Activated CD8-positive, alpha-beta memory T cell treated with anti-CD3 and anti-CD28 coated beads, Interleukin-2, amount 10 ng/mL, durations not matched to agents 7 days and 5 days (primary cell): ENCODE measurements at places on chromosomes 3 and 15.

DNA sequence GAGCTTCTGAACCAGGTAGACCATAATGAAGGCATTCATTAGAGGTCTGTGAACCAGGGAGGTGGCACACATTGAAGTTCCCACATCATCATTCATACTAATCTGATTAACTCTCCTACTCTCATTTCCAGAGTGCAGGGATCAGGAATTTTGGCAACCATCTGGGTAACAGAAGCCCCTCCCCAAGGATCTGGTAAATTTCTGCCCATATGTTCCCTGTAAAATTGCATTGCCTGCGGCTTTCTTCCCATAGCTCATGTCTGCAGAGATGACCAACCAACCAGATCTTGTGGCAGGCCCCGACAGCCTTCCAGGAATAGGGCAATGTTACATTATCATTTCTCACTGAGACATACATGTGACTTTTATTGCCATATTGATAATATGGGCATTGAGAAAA lies 111.4 kb upstream of the CHL1 start:
- H3K4me3 ChIP-seq: no peak overlapping the region
- no peak for DNase-seq
- no peaks in the 10 kb centered on the region for H3K4me1 ChIP-seq
- H3K27me3 ChIP-seq: no peaks in the 10 kb centered on the region

DNA sequence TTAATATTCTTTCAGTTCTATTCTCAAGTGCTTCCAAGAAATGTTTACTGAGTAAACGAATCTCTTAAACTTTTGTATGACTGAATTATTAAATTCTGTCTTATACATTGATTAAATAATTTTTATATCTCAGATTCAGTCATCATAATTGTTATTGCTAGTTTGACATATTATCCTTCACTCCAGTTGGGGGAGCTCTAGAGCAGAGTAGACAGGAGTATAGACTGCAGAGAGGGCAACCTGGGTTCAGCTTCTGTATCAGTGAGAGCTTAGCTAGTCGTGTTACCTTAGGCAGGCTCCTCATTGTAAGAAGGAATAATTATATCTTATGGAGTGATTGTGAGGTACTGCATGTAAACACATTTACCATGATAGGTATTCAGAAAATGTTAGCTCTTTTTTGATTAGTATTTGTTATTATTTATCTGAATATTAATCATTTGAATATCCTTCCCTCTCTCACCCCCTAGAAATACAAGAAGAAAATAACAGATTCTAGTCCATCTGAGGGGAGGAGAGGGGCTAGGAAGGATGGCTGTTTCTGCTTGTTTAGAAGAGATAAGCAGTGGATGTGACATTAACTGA lies 31.0 kb upstream of the ZCWPW2 start:
- H3K4me1 ChIP-seq: peaks cover 27% of the 10 kb centered on the region
- H3K36me3 ChIP-seq: peaks cover 27% of the 10 kb centered on the region
- H3K4me3 ChIP-seq: no peak overlapping the region
- DNase-seq: peak; percentile 50
- no peak overlapping the region for H3K27ac ChIP-seq

DNA sequence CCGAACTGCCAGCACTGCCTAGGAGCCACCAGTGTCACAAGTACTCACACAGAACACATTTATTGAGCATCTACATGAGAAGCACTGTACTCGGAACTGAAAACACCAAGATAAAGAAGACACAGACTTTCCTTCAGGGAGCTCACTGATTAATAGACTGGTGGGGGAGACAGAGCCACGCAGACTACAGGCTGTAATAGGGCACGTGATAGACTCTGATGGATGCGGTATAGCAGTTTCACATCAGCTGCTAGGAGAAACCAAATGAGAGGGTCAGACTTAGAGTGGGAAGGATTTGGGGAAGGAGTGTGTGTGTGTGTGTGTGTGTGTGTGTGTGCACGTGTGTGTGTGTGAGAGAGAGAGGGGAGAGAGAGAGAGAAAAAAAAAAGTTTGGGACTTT lies 12.1 kb downstream of the EPHB1 start:
- peaks cover 59% of the 10 kb centered on the region for H3K27me3 ChIP-seq
- DNase-seq: no peak
- peaks cover 8% of the 10 kb centered on the region for H3K36me3 ChIP-seq

DNA sequence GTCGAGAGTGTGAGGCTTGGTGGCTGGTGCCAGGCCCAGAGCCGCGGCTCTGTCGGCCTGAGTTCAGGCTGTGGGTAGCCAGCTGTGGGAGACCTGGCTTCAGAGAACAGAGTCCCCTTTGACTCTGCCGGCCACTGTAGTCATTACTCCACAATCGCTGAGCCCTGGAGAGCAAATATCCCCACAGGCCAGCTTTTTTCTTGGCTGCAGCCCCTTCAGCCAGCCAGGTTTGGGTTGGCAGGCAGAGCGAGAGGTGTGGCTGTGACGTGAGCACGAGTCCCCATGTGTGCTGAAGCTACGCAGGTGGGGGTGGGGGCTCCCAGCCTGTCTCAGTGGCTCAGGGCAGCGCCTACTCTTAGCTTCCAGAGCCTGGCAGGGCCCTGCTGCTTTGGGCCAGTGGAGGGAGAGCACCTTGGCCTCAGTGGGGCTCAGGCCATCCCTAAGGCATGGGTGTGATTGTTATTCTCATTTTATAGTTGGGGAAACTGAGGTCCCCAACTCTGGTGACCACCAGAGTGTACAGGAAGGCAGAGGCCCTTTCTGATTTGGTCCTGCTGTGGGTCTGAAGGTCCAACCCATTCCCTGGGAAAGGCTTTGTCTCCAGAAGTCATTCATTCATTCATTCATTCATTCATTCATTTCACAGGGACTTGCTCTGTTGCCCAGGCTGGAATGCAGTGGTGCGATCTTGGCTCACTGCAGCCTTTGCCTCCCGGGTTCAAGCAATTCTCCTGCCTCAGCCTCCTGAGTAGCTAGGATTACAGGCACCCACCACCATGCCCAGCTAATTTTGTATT lies 45.7 kb upstream of the LCTL start:
- no peaks in the 10 kb centered on the region for H3K4me1 ChIP-seq

- H3K27me3 ChIP-seq: peaks cover 6% of the 10 kb centered on the region
- no peak for DNase-seq
- no peaks in the 10 kb centered on the region for H3K4me1 ChIP-seq
- H3K4me3 ChIP-seq: no peak overlapping the region
Measured at GRCh38 chr15:56058986-56059385, 65.6 kb upstream of the NEDD4 start.

DNA sequence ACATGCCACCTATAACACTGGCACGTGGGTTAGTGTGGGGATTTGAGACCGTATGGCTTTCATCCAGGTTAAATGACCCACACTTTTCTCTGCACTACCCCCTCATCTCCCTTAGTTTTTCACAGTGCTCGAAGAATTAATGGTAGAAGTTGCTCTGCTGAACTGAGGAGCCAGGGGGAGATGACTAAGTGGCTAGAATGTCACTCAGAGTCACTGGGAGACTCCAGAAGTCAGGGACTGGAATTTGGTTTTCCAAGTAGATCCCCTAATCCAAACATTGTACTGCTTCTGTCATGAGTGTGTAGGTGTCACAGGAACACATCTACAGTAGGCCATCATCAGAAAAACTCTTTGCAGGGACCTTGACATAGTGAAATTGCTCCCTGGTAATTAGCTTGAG lies 181.0 kb upstream of the RASGRP1 start:
- H3K27ac ChIP-seq: no peak overlapping the region
- DNase-seq: no peak
- H3K4me1 ChIP-seq: no peaks in the 10 kb centered on the region
- H3K36me3 ChIP-seq: peaks cover 7% of the 10 kb centered on the region
- no peak overlapping the region for H3K4me3 ChIP-seq

- DNase-seq: peak; percentile 63
- peaks cover 4% of the 10 kb centered on the region for H3K27me3 ChIP-seq
- no peak overlapping the region for H3K4me3 ChIP-seq
Measured at GRCh38 chr15:59174835-59175831, 31.5 kb upstream of the LDHAL6B start.

- no peaks in the 10 kb centered on the region for H3K4me1 ChIP-seq
- no peaks in the 10 kb centered on the region for H3K36me3 ChIP-seq
- H3K27me3 ChIP-seq: no peaks in the 10 kb centered on the region
- no peak for DNase-seq
- H3K4me3 ChIP-seq: no peak overlapping the region
- no peak overlapping the region for H3K27ac ChIP-seq
Measured at GRCh38 chr3:126990890-126991289, 8.0 kb downstream of the PLXNA1 start.

DNA sequence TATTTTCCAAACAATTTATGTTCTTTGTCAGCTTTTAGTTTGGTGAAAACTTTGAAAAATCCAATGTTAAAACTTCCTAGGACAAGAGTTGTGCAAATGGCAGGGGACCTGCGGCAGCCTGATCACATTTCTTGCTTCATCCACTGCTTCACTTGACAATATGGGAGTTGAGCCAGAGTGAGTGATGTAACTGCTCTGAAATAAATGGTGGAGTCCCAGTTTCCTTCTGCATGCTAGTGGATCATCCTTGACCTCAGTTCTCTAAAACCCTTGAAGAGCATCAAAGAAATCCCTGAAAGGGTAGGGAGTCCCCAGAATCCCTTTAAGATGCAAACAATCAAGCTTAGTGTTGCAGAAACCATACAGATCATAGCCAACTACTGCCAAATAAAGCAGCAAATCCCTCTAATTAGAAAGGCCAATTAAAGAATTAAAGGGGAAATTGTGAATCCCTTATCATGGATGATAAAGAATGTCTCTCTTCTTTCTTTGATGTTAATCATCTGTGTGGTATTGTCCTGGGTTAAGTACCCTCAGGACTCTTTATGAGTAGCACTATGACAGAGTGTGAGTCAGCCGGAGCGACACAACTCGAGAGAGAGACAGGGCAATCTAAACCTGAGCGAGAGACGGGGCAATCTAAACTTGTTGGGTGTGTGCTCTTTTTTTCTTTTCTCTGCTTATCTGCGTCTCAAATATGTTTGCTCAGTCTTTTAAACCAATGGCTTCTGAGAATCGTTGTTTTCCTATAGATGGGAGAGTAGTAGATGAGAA lies 41.8 kb upstream of the GAP43 start:
- no peaks in the 10 kb centered on the region for H3K36me3 ChIP-seq
- peaks cover 15% of the 10 kb centered on the region for H3K27me3 ChIP-seq
- H3K27ac ChIP-seq: no peak overlapping the region
- no peak for DNase-seq
- H3K4me3 ChIP-seq: no peak overlapping the region

DNA sequence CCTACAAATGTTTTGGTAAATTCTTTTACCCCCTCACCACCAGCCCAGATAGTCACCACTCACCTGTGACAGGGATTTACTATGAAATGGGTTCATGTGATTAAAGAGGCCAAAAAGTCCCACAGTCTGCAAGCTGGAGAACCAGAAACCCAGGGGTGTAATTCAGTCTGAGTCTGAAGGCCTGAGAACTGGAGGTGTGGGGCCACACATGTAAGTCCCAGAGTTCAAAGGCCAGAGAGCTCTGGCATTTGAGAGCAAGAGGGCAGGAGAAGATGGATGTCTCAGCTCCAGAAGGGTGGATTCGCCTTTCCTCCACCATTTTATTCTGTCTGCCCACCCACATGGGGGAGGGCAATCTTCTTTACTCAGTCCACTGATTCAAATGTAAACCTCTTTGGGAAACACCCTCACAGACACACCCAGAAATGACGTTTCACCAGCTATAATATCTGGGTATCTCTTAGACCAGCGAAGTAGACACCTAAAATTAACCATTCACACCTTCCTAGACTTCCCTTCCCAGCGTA lies 11.9 kb downstream of the RTP3 start:
- peaks cover 11% of the 10 kb centered on the region for H3K4me1 ChIP-seq
- H3K4me3 ChIP-seq: no peak overlapping the region
- H3K27me3 ChIP-seq: peaks cover 22% of the 10 kb centered on the region
- no peak overlapping the region for H3K27ac ChIP-seq
- H3K36me3 ChIP-seq: no peaks in the 10 kb centered on the region

DNA sequence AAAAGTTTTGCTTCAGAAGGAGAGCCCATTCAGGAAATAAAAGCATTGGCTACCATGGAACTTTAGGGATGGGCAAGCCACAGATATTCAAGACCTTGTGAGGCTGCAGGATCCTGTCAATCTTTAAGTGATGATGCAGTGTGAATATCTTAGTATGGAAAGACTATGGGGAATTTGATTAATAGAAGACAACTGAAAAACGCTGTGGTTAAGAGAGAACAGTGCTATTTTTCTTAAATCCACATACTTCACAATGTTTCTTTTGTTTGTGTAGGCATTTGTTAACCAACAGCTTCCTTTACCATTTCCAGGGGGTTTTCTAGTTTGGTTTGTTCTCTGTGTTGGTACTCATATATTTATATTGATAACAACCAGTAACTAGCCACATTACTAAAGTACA lies 90.3 kb downstream of the TMEM212 start:
- DNase-seq: no peak
- H3K36me3 ChIP-seq: no peaks in the 10 kb centered on the region
- peaks cover 22% of the 10 kb centered on the region for H3K27me3 ChIP-seq
- H3K4me3 ChIP-seq: no peak overlapping the region

- H3K27ac ChIP-seq: no peak overlapping the region
- no peaks in the 10 kb centered on the region for H3K36me3 ChIP-seq
- no peak for DNase-seq
- H3K27me3 ChIP-seq: peaks cover 2% of the 10 kb centered on the region
- no peak overlapping the region for H3K4me3 ChIP-seq
Measured at GRCh38 chr15:74185710-74186348, 12.3 kb downstream of the ISLR start.

- no peak for DNase-seq
- no peaks in the 10 kb centered on the region for H3K36me3 ChIP-seq
- H3K4me3 ChIP-seq: no peak overlapping the region
- H3K27ac ChIP-seq: no peak overlapping the region
- no peaks in the 10 kb centered on the region for H3K4me1 ChIP-seq
- H3K27me3 ChIP-seq: peaks cover 36% of the 10 kb centered on the region
Measured at GRCh38 chr3:118909763-118910162, 124.9 kb downstream of the IGSF11 start.

GRCh38 chr15:69609176-69609575 lies 156.6 kb downstream of the RPLP1 start:
- no peak overlapping the region for H3K4me3 ChIP-seq
- no peak overlapping the region for H3K27ac ChIP-seq
- H3K27me3 ChIP-seq: peaks cover 10% of the 10 kb centered on the region
- peaks cover 9% of the 10 kb centered on the region for H3K4me1 ChIP-seq
- DNase-seq: no peak
- no peaks in the 10 kb centered on the region for H3K36me3 ChIP-seq
